ENCODE measurements at places on chromosomes 6 and 20. TPM values are rescaled to one million over a fixed set of nuclear protein-coding genes. Genes with fewer than 3 reads are reported as not detected.

MDFI gene
- total RNA-seq: 0.81 TPM

TGM2 gene
- 354 TPM for total RNA-seq

PAX1 gene
- total RNA-seq: not detected

SAPCD1 gene
- total RNA-seq: 3.0 TPM

KCNK5 gene
- total RNA-seq: 1.00 TPM

MUCL3 gene
- total RNA-seq: not detected

CCM2L gene
- 0.62 TPM for total RNA-seq

BPIFA1 gene
- total RNA-seq: not detected

SLC24A3 gene
- total RNA-seq: 0.04 TPM

SLC17A1 gene
- not detected for total RNA-seq

RNF182 gene
- total RNA-seq: 3.8 TPM

TREM1 gene
- total RNA-seq: 0.30 TPM

ESF1 gene
- total RNA-seq: 24.6 TPM

ADAT2 gene
- total RNA-seq: 4.2 TPM

PTCHD4 gene
- total RNA-seq: 0.07 TPM

NKAIN4 gene
- total RNA-seq: 6.8 TPM

MROH8 gene
- 1.1 TPM for total RNA-seq

BPIFB2 gene
- not detected for total RNA-seq

LINC00237 gene
- not detected for total RNA-seq

SAMD3 gene
- not detected for total RNA-seq

FNDC1 gene
- 0.21 TPM for total RNA-seq

CCR6 gene
- total RNA-seq: not detected

TUBB2A gene
- total RNA-seq: 76.4 TPM

ETV7 gene
- 0.13 TPM for total RNA-seq

OR12D3 gene
- not detected for total RNA-seq

Data from A549 treated with DMSO at 1 μM for 4 hours (cell line).